A172 (cell line): ENCODE measurements at places on chromosomes 4 and X.

- DNase-seq: no peak
Measured at GRCh38 chr4:86706923-86707597, 112.9 kb downstream of the PTPN13 start.

DNA sequence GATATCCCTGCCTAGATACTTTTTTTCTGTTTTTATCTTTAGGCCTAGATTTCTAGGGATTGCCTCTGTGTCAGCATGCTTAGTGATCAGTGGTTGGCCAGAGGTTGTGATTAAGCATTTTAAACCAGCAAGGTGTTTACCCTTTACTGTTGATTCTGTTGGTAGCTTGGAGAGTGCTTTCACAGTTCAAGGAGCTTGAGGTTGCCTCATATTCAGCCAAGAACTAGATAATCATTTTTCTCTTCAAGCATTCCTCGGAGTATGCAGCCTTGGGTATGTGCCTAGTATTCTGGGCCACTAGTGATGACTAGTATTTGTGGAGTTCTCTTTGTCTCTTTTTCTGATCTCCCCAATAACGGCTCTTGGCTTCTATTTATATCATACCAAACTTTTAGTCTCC, 20.4 kb downstream of the APOOL start:
- no peak for DNase-seq

- DNase-seq: no peak
Measured at GRCh38 chr4:10180603-10180926, 64.0 kb upstream of the WDR1 start.

- no peak for DNase-seq
Measured at GRCh38 chrX:134396174-134396573, 63.8 kb upstream of the HPRT1 start.

- DNase-seq: peak; percentile 84
Measured at GRCh38 chr4:186845137-186845842, 121.6 kb upstream of the FAT1 start.

GRCh38 chr4:136443006-136443405, 1089.3 kb downstream of the PCDH18 start:
- no peak for DNase-seq

GRCh38 chrX:78708262-78708661, 39.3 kb upstream of the LPAR4 start:
- DNase-seq: peak; percentile 11

- no peak for DNase-seq
Measured at GRCh38 chr4:122855353-122855890, 28.8 kb downstream of the FGF2 start.

- DNase-seq: no peak
Measured at GRCh38 chrX:19863212-19863856, 24.1 kb downstream of the SH3KBP1 start.

DNA sequence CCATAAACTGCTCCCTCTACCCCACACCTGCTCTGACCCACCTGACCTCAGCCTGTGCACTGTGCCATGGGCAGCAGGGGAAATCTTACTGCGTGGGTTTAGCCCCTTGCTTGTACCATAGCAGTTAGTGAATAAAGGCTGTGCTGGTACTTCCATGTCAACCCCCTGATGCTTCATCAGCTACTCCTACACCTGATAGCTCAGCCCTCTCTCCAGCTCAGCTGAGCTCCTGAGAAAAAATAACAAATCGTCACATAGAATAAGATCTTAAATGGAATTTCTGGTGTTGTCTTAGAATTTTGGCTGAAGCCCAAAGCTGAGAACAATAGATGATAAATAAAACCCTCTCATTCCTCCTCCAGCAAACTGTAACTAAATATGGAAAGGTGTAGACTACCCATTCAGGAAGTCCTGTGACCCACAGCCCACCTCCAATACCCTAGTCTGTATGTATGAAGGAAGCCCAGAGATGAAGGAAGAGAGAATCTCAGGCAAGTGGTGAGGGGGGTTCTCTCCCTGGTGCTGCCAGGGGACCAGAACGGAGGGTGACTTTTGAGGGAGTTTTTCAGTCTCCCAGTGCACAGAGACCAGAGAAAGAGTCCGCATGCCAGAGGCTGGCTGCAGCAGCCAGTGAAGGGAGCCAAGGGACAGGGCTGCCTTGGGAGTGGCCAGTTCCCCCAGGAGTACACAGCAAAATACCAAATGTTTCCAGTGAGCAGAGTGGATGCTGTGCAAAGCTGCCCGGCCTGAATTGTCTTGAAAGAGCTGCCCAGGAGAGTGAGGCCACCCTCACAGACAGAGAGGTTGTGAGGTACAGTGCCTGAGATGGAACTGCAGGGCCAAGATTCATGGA, 227.3 kb downstream of the QDPR start:
- DNase-seq: no peak

GRCh38 chr4:10272511-10272910, 155.9 kb upstream of the WDR1 start:
- DNase-seq: no peak

DNA sequence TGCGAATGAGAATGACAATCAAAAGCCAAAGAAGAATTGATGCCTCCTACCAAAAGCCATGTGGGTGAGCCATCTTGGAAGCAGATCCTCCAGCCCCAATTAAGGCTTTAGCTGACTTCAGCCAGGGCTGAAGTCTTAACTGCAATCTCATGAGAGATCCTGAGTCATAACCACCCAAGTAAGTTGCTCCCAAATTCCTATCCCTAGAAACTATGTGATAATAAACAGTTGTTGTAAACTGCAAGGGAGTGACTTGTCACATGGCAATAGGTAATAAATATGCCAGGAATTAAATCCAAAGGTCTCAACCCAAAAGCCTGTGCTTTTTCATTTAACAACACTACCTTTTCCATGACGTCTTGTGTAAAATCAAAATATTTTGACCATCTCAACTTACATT, 154.2 kb upstream of the TBL1X start:
- DNase-seq: peak; percentile 73

- no peak for DNase-seq
Measured at GRCh38 chrX:17567821-17568220, 169.5 kb upstream of the SCML1 start.

DNA sequence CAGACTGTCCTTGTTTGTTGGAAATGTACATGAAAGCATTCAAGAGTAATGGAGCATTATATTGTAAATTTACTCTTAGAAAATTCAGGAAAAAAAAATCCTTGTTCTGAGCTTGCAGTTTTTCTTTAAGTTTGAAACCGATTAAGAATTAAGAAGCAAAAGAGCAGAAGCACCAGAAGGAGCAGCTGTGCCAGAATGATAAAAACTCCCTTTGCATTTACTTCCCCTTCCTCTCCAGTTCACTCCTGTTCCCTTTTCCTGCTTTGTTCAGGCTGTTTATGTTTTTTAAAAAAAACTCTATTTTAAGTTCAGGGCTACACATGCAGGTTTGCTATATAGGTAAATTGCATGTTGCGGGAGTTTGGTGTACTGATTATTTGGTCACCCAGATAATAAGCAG, 90.3 kb downstream of the ATOH1 start:
- DNase-seq: no peak

DNA sequence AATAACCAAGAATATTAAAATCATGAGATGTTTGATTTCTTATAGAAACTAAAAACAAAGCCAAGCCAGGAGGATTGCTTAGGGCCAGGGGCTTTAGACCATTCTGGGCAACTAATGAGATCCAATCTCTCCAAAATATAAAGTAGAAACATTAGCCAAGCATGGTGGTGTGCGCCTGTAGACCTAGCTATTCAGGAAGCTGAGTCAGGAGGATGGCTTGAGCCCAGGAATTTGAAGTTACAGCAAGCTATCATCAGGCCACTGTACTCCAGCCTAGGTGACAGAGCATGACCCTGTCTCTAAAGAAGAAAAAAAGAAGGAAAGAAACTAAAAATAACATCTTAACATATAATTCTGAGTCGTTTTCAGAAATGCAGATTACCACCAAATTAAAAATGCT, 96.7 kb downstream of the NAF1 start:
- no peak for DNase-seq

DNA sequence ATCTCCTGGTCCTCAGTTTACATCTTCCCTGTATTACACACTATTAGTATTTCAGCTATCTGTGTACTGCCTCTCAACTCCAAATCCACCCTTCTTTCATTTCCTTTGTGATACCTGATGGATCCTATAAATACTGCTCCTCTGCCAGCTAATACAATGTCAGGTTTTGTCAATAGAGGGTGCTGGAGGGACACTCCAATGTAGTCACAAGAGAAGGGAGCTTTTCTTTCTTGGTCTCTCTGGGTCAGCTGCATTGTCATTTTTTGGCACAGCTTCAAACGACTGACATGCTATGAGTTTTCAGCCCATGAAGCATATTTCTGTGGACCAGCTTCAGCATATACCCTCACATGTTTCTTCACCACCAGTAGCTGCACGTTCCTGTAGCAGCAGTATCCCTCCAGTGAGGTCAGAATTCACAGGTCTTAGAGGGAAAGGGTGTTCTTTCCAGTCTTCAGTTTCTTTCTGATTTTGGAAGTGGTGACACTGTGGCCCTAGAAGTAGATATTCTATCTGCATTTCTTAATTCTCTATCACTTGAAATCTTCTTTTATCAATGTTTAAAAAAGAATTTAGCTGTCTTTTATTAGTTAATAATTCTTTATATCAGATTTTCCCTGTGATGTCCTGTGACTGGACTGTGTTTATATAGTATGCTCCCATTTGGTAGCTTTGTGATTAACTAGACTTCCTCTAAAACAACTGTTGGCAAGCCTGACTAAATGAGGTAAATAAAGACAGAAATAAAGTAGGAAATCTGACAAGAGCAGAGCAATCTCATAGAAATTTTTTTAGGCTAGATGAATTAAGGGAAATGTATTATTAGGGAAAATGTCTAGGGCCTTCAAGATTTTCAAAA, 60.6 kb downstream of the GABRA2 start:
- DNase-seq: peak; percentile 8

DNA sequence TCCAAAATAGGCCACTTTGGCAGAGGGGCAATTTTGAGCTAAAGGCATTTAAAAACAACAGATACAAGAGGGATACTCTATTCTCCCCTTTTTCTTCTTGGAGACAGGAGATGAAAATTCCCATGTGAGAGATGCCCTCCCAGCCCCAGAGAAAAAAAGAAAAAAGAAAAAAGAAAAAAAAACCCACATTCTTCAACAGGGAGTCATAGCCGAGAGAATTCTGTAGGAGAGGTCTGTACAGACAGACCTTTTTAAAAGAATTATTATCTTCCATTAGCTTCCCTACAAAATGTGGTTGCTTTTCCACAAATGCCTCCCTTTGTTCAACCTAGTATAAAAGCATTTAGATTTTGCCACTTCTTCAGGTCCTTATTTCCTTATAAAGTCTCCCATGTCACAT, 89.9 kb downstream of the SPCS3 start:
- peak; percentile 35 for DNase-seq

DNA sequence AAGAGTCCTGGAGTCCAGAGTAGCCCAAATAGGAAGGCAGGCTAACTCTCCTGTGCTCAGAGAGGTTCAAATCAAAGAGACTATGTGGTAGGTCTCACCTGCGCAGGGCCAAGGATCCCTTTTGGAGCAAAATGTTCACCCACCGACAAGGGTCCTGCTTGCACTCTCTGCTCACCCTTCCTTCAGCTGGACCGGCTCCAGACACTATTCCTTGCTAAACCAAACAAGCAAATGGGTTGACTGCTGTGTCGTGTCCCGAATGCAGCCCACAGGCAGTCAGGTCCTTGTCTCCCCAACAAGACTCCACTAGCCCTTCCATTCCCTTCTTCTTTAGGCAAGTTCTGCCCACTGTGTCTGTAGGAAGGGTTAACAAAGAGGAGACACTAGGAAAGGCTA, 760 bp downstream of the TRMT2B start:
- DNase-seq: no peak

- DNase-seq: no peak
Measured at GRCh38 chr4:48203819-48204218, 65.8 kb downstream of the TEC start.

DNA sequence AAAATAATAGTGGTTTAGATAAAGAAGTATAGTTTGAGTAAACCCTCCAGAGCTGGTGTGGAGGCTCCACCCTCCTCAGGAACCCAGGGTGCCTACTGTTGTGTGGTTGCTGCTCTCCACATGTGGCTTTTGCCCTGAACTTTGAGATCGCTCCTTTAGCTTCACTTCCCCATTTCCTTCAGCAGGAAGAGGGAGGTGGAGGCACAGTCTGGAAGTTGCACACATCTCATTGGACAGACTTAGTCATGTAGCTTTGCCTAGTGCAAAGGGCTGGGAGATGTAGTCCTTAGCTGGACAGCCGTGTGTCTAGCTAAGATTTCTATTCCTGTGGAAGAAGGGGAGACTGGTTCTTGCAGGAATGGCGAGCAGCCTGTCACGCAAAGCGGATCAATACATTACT, 37.9 kb downstream of the RGS12 start:
- DNase-seq: no peak

DNA sequence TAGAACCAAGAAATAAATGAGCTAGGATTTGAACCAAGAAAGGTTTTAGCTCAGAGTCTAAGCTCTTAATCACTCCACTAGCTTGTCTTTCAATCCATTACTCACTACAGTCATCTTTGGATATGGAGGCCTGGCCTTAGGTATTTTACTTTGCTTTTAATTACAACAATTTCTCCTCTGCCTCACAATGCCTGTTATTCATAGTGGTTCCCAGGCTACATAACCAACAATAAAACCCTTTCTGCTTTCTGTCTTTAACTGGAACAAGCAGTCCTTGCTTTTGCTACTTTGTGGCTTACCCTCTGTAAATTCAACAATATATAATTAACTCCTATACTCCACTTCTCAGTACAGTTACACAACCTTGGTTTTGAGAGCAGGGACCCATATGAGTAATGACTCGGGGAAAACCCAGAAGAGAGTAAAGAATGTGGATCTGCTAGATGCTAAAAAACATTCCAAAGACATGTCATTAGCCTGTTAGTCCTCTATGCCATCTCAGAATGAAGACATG, 94.7 kb upstream of the NAP1L5 start:
- DNase-seq: peak; percentile 68

DNA sequence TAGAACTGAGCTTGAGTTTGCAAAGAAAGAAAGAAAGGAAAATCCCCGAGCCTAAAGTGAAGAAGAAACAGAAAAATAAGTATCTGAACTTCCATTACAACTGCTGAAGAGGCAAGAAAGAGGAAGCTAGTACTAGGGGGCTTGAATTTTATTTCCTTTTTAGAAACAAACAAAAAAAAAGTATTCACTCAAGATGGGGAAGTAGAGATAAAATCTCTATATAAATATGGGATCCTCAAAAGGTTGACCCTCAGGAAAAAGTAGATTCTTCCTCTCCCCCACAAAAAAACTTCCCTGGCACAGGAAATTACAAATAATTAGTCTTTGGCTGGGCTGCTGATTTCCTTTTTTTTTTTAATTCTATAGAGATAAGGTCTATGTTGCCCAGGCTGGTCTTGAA, 16.0 kb downstream of the LRBA start:
- no peak for DNase-seq

- DNase-seq: peak; percentile 43
Measured at GRCh38 chrX:43557792-43558191, 98.3 kb upstream of the MAOA start.

- DNase-seq: no peak
Measured at GRCh38 chr4:152099061-152099425, 338.2 kb upstream of the GATB start.

DNA sequence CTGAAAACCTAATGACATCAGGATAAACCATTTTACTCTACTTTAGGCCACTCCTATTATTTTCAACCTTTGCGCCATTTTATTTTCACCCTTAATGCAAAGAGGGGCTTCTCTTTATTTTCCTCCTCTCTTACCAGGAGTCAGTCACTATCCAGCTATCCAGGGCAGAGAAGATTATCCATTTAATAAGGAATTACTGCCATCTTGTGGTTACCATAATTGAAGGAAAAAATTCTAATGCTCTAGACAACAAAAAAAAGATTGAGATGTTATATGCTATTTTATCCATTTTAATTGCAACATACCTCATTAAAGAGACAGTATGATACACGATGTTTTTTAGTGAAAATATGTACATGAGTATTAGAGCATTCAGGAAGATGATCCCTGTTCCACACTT, 514.5 kb upstream of the FAM241A start:
- DNase-seq: peak; percentile 23

GRCh38 chr4:13782231-13782630, 154.7 kb upstream of the BOD1L1 start:
- no peak for DNase-seq
